Stimulated activated CD4-positive, alpha-beta T cell treated with anti-CD3 and anti-CD28 coated beads, Interleukin-2, amount 100 ng/mL, for 24 hours (primary cell): ENCODE measurements at places on chromosomes 7 and 10.

GRCh38 chr7:44678101-44678470 is 70.6 kb upstream of the ZMIZ2 start:
- no peak for DNase-seq

- peak; percentile 42 for DNase-seq
Observed at GRCh38 chr7:103343758-103344452, 662 bp downstream of the DNAJC2 start.

DNA sequence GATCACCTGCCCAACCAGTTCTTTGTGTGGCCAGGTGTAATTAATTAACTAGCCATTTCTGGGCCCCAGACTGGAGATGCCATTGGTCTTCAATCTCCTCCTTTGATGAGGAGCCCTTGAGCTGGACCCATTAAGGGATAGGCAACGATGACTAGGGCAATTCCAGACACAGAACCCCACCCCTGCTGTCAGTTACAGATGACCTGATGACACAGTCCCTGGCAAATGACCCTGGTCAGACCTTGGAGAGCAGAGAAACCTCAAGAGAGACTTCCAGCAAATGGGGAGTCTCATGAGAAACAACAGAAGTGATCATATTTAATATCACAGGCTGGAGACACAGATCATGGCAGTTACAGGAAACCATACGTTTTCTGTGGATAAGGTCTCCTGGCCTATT is 101.8 kb upstream of the TCF7L2 start:
- no peak for DNase-seq

- no peak for DNase-seq
Observed at GRCh38 chr10:122780391-122780790, 65.3 kb downstream of the CUZD1 start.

GRCh38 chr7:2331707-2332106 is 17.5 kb upstream of the SNX8 start:
- DNase-seq = no peak

- DNase-seq = no peak
Observed at GRCh38 chr7:4201566-4201965, 480.5 kb upstream of the FOXK1 start.

DNA sequence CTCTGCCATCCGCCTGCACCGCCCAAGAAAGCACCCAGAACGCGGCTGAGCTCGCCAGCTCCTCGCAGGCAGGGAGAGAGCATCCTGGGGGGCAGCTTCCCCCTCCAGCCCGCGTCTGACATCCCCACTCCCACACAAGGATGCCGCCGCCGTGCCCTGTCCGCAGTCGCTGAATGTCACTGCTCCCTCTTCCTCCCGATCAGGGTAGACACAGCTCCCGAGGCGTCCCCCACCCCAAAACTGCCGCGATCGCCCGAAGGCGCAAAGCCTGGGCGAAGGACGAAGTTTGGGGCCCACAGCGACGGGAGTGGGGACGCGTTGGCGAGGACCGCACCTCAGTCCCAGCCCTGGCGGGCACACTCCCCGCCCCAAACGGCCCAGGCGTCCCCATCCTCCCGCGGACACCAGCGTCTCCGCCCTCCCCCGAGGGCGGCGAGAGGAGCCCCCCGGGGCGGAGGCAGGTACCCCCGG is 1.5 kb upstream of the KAT6B start:
- peak; percentile 58 for DNase-seq

DNA sequence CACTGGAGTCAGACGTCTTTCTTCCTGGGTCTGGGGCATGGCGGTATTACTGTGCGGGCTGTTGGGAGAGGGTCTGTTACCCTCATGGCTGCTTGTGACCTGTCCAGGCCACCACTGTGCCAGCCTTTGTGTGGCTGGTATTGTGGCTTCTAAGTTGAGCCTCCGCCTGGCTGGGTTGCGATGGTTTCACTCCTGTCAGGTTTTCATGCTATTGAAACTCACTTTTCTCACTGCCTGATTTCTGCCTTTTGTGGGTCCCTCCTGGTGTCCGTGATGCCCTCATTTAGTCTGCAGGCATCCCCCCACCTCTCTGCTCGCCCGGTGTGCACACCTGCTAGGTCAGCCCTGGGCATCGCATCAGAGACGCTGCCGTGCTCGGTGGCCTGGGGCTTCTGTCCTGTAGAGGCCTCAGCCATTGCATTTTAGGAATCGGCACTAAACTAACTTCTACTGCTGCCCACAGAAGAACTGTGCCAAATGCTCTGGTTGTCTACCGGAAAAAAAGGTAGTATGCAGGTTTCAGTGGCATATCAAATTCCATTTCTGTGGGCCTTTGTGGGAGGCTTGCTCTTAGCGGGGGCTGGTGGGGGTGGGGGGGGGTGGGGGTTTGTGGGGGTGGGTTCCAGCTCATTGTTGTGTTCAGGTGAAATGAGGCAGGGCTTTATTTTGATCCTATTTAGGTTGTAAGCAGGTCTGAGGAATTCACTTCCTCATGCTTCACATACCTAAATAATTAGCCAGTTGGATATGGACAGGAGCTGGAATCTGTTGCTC is 64.3 kb downstream of the MGMT start:
- no peak for DNase-seq

- DNase-seq = no peak
Observed at GRCh38 chr7:78571292-78571691, 772.7 kb downstream of the PHTF2 start.

DNA sequence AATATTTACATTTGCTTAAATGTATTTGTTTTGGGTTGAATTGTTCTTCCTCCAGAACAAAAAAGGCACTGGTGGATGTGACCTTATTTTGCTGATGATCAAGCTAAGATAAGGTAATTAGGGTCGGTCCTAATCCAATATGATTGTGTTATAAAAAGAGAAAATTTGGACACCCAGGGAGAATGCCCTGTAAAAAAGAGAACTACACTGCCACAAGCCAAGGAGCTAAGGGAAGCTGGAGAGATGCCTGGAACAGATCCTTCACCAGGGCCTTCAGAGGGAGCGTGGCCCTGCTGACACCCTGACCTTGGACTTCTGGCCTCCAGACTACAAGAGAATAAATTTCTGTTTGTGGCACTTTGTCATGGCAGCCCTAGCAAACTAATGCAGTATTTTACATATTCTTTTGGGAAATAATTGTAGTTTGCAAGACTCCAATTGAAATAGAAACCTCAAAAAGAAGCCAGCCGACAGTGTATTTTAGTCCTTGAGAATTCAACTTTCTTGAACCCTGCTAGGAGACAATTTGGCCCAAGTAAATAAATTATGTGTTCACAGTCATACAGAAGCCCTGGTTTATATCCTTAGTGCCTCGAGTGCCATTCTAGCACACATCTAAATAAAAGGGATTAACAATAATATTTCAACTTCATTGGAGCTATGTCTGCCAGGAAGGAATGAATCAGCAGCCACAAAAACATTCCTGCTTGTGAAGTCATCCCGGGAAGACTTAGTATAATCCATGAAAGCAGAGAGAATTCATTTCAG is 164.6 kb downstream of the PKD1L1 start:
- DNase-seq = no peak

DNA sequence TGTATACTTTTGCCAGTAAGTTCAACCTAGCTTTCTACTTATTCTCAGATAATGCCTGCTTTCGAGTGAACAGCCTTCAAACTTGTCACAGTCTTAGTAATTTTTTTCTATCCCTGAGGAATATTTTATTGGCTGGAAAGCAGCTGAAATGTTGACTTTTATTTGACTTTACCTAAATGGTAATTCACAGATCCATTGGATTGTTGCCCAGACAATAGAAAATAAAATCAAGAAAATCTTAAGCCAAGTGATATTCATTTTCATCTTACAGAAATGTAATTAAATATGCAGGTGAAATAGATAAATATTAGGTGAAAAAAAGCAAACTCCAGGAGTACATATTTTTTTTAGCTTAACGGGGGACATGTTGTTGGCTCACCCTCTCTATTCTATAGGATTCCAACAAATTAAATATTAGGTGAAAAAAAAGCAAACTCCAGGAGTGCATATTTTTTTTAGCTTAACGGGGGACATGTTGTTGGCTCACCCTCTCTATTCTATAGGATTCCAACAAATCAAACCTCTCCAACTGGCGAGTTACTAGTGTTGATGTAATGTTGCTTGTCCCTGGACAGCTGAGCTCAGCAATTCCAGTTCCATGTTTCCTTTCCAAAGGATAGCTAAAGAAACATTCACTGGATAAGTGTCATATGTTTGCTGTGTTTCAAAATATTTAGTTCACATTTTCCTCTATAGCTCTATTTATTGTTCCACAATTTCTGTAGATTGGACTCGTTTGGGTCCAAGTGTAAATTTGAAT is 4.2 kb downstream of the TMEM26 start:
- no peak for DNase-seq
